ENCODE measurements at places on chromosomes 1 and 21.

GRCh38 chr1:119731060-119731459 is 19.3 kb downstream of the PHGDH start:
- DNase-seq, result no peak

DNA sequence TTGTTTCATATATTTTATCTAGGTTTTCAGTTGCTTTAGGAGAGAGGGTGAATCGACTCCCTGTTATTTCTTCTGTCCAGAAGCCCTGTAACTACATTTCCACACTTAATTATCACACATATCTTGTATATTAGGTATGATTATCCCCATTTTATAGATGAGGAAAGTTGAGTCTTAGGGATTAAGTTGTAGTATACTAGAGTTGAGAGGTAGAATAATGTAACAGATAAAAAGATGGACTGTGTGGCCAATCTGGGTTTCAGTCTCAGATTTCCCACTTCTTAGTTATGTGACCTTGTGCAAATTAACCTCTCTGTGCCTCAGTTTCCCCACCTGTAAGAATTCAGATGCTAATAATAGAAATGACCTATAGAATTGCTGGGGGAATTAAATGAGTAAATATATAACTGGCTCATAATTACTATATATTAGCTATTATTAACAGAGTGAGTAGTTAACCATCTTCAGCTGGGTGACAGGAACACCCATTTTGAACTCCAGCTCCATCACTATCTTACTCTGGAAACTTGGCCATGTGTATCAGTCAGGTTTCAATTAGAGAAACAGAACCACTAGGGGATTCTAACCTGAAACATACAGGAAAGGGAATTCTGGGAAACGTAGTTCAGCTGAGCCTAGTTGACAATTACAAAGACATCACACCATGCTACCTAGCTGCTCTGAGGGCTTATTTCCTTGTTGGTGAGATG is 20.4 kb upstream of the FOXO6 start:
- DNase-seq, result no peak

- no peak for DNase-seq
Observed at GRCh38 chr1:51910221-51911000, 31.9 kb upstream of the NRDC start.

DNA sequence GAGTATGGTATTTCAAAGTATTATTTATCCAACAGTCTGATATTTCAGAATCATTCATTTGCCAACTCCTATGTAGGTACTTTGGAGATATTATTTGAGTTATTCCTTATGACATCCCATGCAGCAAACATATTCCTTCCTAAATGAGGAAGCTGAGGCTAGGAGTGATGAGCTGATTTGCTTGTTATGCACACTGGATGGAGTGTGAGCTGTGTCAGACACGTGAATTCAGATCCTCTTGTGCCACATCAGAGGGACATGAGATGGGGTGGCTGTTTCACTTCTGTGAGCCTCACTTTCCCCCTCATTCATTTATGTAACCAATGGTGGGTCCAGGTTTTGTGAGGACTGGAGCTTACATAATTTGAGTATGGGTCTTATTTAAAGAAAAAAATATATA is 215.9 kb downstream of the DISC1 start:
- no peak for DNase-seq

GRCh38 chr1:65310078-65310587 is 790 bp downstream of the DNAJC6 start:
- DNase-seq, result no peak
